ENCODE measurements at places on chromosomes 1 and 21.

GRCh38 chr1:114618606-114619005, 37.2 kb upstream of the BCAS2 start:
- DNase-seq: no peak

DNA sequence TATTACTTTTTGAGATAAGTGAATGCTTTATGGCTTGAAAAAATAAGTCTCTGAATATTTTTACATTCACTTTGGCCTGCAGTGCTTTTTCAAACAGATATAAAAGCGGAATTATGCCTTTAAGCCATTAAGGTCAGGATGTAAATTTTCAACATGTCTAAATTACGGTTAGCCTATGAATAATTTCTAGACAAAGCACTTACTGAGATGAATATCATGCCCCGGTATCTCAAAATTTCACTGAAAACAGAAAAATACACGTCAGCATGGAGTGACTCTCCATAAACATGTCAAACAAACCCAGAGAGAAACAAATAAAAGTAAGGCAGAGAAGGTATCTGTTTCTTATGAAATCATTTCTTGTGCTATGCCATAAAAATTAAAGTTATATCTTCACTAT, 853.9 kb downstream of the KCNT2 start:
- no peak for DNase-seq

DNA sequence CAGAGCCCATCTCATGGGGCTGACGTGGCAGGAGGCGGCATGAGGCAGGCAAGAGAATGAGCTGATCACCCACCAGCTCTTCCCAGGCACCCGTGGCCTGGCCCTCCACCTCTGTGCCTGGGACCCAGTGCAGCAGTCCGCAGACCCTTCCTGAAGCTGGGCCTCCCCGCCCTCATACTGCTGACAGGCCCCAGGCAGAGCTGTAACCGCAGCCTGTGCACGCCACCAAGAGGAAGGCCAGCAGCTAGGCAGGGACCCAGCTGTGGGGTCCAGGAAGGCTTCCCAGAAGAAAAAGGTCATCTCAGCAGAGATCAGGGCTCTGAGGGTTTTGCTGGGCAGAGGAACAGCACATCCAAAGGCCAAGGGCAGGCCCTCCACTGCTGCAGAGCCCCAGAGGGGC, 9.8 kb upstream of the MTFR1L start:
- DNase-seq: no peak

DNA sequence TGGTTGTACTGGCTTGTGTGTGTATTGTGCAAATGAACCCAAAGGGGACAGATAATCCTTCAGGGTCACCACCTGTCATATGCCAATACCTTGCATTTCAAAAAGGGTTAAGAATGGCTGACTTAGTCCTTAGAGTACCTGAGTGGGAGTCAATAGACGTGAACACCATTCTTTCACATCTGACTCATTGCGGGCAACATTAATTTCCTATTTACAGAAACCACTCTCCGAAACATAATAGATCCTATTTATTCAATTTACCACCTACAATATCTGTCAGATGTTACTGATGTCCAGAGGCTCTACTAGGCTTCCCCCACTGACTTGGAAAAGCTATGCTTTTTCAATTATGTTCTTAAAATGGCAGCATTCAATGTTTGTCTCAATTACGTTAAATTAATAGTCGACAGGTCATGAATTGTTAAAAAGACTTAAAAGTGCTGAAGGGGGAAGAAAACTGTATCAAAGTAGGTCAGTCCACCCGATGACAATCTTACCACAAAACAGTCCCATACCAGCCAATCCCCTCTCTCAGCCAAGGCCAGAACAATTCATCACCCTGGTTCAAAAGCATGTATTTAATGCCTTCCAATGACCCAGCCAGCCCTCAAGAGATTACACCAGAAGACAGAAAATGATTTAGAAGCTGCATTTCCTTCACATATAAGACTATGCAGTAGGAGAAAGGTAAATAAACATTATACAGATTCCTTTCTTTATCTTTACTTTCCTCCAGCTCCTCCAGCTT, 48.6 kb upstream of the PLA2G2C start:
- no peak for DNase-seq

DNA sequence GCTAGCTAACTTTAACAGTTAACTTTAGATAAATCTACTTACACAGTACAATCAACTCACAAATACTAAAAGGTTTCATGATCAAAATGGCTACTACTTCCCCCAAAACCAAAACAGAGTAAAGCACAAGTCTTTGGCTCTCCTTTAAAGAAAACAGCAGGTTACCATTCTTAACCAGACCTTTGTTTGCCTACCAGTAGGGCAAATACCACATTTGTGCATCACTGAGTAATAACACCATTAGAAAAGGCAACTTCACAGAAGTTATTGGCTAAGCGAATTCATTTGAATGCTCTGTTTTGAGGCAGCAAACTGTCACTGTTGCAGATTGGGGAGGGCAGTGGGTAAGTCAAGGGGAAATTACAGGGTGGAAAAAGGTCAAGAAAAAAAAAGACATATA, 17.3 kb upstream of the SERPINC1 start:
- DNase-seq: no peak

GRCh38 chr1:80882553-80882952, 918.2 kb upstream of the ADGRL2 start:
- no peak for DNase-seq

GRCh38 chr1:25909040-25909439, 2.8 kb upstream of the STMN1 start:
- no peak for DNase-seq

- DNase-seq: no peak
Observed at GRCh38 chr1:170537798-170538503, 6.0 kb downstream of the GORAB start.

DNA sequence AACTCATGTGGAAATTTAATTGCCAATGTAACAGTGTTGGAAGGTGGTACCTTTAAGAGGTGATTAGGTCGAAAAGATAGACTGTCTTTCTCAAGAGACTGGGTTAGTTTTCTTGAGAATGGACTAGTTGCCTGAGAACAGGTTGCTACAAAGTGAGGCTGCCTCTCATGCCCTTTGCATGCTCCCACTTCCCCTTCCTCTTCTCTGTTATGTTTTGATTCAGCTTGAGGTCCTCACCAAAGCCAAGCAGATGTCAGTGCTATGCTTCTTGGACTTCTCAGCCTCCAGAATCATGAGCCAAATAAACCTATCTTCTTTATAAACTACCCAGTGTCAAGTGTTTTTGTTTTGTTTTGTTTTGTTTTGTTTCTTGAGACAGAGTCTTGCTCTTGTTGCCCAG, 187.0 kb upstream of the RUNX1 start:
- no peak for DNase-seq

GRCh38 chr1:244820131-244820530, 15.3 kb upstream of the COX20 start:
- no peak for DNase-seq

GRCh38 chr1:4210043-4210442, 310.0 kb upstream of the C1orf174 start:
- DNase-seq: no peak

DNA sequence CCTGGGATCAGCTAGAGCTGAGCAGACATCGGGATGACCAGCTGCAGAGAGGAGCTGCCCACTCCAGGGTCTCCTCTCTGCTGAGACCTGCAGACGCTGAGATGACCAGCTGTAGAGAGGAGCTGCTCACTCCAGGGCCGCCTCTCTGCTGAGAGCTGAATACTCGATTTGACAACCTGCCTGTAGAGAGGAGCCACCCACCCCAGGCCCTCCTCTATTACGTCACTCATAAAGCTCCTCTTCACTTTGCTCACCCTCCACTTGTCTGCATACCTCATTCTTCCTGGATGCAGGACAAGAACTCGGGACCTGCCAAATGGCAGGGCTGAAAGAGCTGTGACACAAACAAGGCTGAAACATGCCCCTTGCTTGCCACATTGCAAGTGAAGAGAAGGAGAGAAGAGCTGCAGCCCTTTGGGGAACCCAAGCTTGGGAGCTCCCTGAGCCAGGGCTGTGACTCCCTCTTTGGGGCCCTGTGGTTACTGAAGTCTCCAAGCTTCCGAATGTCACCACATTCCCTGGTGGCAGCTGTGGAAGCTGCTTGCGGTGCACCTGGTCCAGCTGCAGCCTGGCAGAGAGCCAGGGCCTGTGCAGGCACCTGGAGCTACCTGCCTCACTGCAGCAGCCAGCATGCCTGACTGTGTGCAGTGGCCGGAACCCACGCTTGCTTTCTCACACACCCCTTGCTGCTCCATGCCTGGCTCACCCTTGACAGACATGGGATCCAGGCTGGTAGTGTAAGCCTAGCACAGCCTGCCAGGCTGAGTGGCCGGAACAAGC, 59.6 kb downstream of the CC2D1B start:
- no peak for DNase-seq

DNA sequence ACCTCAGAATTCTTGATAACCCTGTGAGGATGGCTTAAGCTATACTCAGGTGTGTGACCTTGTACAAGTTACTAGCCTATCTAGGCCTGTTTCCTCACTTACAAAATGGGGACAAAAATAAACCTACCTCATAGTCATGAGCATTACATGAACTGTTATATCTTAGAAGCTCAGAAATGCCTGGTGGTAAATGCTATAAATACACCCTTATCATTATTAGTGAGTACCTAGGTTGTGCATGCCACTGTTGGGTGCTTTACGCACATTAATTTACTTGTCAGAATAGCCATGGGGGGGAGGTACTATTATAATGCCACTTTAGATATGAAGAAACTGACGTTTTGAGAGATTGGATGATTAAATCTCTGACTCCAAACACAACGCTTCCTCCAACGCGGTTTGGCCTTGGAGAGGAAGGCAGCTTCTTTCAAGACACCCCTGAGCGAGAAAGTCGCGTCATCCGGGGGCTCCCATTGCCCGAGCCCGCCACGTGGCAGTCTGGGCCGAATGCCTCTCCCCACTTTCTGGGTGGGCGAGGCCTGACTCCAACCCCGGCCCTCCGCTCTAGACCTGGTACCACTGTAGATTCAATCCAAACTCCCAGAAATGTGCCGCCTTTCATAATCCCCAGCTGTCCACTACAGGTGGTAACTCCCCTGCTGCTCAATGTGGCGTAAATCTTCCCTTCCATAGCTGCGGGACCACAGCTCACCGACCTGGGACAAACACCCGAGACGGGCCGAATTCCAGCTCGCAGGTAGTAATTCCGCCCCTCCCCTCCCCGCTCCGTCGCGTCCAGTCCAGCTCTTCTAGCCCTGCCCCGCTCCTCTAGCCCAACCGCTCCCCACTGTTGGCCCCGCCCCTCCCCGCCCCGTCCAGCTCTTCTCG, 771 bp upstream of the RAD54L start:
- peak; percentile 50 for DNase-seq

DNA sequence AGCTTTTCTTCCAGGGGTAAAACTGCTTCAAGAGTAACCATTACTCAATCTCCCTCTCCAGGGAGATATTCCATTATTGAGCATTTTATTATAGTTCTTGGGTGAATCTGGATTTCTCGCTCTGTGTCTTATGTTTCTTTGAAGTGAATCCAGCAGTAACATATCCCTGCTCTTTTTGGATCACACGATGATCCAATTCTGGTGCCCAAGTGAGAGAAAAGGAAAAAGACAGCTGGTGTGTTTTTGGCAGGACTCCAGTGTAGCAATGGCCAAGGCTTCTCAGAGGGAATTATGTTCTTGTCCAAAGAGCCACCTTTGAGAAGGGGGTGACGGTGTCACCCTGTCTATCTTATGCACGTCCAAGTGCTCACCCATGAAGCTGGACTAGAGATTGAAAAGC, 140.3 kb upstream of the ERRFI1 start:
- no peak for DNase-seq

GRCh38 chr1:110390692-110391245, at the start of gene SLC16A4:
SLC16A4 (minus strand) TSS chr1:110391026; CDS start chr1:110389323, 1,703 bp downstream.
- no peak for DNase-seq

DNA sequence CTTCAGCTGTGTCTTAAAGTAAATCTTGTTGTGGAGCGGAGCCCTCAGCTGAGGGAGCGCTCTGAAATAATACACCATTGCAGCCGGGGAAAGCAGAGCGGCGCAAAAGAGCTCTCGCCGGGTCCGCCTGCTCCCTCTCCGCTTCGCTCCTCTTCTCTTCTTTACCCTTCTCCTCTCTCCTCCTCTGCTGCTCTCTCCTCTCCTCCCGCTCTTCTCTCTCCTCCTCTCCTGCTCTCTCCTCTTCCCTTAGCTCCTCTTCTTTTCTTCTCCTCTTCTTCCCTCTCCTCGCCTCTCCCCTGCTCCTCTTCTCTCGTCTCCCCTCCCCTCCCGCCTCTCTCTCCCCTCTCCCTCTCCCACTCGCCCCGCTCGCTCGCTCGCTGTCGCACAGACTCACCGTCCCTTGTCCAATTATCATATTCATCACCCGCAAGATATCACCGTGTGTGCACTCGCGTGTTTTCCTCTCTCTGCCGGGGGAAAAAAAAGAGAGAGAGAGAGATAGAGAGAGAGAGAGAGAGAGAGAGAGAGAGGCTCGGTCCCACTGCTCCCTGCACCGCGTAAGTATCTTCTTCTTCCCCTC, at the start of gene PROX1:
TSS of gene PROX1 (plus strand) at position 47 of the 580 bp plus-strand sequence. CDS start 8,563 bp downstream, outside the sequence.
- no peak for DNase-seq

DNA sequence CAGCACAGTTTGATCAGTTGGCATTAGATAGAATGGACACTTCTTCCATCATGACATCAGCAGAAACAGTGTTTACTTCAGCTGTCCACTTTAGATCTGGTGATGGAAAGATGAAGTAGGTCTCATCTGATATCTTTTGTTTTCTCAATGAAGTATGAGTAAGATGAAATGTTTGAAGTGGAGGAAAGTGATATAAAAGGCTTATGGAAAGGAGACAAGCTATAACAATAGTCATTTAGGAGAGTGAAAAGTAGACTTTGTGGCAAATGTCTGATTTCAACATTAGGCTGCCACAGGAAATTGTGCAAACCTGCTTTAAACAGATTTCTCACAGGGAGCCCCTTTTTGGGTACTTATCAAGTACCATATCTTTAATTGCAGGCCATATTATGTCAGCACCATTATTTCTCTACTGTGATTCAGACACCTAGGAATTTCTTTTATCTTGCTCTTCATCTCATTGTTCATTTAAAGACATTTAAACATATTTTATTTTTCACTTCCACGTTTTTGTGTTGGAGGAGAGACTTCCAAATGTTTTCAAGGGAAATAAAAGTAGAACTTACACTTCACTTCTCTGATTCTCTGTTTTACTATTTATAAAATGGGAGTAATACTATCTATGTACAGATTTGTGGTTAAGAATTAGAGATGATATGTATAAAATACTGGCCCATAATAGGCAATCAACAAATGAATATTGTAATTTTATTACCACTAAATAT, 18.1 kb downstream of the PDC start:
- no peak for DNase-seq

DNA sequence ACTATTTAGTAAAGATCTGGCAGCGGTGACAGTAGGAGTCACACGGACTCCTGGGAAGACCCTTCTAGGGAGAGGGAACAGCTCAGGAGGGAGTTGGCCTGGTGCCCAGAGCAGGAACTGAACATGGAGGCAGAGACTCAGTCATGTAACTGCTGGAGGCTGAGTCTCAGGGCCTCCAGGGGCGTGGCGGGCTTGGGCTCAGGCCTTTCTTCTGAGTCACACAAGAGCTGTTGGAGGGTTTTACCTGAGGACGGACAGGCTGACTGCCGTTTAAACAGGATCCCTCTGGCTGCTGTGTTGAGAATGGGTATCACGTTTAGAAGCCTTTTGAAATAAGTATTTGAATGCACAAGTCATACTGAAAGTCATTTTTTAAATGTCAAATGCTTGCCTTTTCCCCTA, 7.2 kb upstream of the ETS2 start:
- no peak for DNase-seq
